ENCODE measurements at places on chromosomes 13 and 19.

GRCh38 chr13:95441326-95441725 lies 111.2 kb upstream of the CLDN10 start:
- DNase-seq = no peak

DNA sequence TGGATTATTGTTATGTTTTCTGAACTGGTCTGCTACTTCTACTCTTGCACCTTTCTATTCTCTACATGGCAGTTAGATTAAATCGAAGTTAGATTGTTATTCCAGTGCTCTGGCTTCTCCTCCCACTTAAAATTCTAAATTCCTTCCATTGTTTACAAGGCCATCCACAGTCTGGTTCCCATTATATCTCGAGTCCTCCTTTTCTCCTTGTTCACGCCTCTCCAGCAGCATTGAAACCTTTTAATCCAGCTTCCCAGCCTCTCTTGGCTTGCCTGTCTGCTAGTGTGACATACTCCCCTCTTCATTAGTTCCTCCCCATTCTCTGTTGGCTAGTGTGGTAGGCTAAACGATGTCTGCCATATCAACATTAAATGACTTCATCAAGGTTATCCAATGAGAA lies 54.5 kb downstream of the DNAJC15 start:
- no peak for DNase-seq

DNA sequence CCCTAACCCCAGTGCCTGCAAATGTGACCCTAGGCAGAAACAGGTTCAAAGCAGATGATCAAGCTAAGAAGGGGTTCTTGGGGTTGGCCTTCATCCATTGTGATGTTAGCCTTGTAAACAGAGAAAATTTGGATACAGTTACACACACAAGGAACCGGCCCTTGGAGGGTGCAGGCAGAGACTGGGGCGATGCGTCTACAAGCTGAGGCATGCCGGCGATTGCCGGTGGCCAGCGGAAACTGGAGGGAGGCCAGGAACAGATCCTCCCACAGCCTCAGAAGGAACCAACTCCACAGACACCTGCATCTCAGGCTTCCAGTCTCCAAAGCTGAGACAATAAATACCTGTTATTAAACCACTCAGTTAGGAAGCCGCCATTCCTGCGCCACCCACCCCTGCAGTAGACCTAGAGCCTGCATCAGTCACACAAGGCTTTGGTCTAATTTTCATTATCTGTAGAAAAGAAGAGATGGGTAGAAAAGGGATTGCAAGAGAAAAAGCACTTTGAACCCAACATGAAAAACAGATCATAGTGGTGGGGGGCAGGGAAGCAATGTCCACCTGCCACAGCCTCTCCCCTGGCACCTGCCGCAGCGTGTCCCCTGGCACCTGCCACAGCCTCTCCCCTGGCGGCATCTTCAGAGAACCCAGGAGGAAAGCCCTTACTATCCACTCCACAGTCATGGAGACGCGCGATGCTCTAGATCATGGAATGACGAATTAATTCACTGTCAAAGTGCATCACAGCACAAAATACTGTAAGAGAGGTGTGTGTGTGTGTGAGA lies 119.7 kb upstream of the SOX1 start:
- DNase-seq = no peak

GRCh38 chr13:65034266-65034665 lies 2195.9 kb downstream of the PCDH9 start:
- DNase-seq = no peak

DNA sequence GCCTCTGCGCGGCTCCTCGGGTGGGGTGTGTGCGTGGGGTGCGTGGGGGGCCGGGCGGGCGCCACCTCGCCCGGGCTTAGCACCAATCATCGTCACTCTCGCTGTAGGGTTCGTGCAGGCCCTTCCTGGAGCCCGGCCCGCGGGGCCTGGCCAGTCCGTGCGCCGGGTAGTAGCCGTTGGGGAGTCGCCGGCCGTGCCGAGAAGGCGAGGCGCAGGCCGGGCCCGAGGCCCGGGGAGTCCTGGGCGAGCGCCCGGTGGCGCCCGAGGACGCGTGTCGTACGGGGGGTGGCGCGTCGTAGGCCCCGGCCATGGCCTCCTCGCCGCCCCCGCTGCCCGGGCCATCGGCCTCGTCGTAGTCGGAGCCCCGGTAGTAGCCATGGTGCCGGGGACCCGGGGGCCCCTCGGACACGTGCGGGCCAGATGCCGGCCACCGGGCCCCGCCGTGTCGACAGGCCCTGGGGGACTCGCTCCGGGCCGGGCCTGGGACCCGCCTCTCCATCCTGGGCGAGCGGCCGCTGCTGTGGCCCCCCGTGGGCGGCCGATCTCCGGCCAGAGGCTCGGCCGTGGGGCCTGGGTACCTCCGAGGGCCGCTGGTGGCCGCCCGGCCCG lies 57.1 kb downstream of the IER2 start:
- DNase-seq = no peak

DNA sequence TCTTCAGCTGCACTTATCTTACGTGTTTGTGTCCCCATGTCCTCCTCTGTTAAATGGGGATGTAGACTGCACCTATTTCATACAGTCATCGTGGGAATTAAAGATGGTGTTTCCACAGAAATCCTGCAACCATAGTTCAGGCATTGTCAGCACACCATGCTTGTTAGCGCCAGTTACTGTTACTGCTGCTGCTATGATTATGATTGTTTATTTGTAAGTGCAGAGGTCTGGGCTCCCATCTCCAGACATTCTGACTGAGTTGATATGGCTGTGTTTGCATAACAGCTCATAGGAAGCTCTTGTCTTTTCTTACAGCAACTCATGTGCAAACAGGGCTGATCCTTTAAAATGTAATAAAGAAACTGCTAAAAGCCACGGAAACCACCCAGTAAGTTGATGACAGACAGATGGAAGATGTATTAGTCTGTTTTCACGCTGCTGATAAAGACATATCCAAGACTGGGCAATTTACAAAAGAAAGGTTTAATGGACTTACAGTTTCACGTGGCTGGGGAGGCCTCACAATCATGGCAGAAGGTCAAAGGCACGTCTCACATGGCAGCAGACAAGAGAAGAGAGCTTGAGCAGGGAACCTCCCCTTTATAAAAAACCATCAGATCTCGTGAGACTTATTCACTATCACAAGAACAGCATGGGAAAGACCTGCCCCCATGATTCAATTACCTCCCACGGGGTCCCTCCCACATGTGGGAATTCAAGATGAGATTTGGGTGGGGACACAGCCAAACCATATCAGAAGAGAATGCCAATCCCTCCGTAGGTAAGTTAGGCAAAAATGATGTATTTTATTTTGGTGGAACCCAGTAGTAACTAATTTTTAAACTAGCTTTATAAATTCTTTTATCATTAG lies 1.6 kb downstream of the ZSCAN5A start:
- DNase-seq = no peak

DNA sequence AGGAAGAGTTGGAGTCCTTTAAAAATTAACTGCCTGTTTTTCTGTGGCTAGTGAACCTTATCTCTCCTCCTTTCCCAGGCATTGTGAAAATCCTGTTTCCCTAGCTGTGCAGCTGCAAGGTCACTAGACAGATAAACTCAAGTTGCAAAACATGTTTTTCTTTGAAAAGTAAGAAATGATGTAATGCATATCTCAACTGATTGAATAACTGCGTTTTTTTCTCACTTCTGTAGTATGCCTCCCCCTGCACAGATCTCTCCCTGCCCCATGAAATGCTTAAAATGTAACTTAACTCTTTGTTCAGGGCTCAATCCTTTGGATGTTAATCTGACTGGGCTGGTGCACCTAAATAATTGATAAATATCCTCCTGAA lies 27.7 kb upstream of the CYSLTR2 start:
- no peak for DNase-seq

- no peak for DNase-seq
Measured at GRCh38 chr13:23159205-23159759, 21.5 kb upstream of the SGCG start.

- DNase-seq = no peak
Measured at GRCh38 chr19:36032251-36033104, at the start of gene CLIP3. Gene CLIP3 (minus strand): TSS chr19:36032873. CDS start chr19:36032357, 516 bp downstream.

DNA sequence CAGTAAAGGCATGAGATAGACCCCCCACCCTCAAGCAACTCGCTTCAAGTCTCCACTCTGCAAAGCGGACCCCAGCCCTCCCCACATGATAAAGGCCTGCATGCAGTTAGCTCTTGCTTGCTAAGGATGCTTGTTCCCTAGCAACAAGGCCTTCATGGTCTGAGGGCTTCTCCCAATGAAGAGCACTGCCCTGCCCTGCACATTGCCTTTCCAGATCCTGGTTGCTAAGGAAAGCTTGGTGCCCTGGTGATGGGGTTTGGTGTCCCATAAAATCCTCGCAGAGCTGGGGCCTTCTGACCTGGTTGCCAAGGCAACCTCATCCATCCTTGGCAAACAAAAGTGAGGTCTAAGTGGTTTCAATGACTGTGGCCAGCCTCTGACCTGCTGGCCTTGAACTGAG lies 6.0 kb downstream of the DBP start:
- DNase-seq = no peak

- DNase-seq = no peak
Measured at GRCh38 chr19:39826311-39826945, 7.5 kb downstream of the DYRK1B start.

GRCh38 chr19:40646743-40647254 lies 43.7 kb downstream of the NUMBL start:
- DNase-seq = no peak

- no peak for DNase-seq
Measured at GRCh38 chr13:81540777-81541176, 1199.9 kb upstream of the SPRY2 start.

DNA sequence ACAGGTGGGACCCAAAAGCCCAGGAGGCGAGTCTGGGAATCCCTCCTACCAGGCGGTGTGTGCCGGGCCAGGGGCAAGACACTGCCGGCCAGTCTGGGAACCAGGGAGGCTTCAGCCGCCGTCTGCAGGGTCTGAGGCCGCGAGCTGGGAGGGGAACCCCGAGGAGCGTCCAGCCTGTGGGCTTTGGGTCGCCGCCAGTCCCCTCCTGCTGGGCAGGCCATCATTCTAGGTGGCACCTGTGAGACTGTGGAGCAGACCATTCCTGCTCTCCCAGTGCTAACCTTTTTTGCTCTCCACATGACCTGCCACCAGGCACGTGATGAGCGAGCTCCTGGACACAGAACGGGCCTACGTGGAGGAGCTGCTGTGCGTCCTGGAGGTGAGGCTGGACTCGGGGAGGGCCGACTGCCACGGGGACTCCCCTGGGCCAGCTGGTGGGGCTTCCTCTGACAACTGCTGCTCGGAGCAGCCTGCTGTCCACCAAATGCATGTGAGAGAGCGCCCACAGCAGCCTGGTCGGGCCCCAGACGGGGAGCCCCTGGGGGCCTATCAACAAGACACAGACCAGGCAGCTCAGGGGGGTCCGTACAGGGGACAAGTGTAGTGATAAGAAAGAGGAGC lies 24.6 kb upstream of the F7 start:
- DNase-seq = no peak

DNA sequence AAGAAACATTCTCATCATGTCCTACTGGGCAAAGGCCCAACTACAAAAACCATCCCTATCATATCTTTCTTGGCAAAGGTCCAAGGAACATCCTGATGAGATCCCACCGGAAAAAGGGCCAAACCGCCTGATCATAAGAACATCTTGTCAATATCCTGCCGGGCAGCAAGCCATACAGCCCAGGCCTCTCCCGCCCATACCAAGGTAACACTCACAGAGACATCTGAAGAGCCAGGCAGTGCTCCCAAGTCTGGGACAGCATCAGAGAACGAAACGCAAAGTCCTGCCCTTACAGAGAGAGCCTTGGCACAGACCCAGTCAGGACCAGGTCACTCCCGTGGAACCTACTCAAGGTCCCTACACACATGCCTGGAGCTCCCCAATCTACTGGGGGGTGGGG lies 18.5 kb upstream of the ZNF331 start:
- no peak for DNase-seq

GRCh38 chr19:10043286-10043927 lies 30.1 kb downstream of the RDH8 start:
- DNase-seq = no peak

DNA sequence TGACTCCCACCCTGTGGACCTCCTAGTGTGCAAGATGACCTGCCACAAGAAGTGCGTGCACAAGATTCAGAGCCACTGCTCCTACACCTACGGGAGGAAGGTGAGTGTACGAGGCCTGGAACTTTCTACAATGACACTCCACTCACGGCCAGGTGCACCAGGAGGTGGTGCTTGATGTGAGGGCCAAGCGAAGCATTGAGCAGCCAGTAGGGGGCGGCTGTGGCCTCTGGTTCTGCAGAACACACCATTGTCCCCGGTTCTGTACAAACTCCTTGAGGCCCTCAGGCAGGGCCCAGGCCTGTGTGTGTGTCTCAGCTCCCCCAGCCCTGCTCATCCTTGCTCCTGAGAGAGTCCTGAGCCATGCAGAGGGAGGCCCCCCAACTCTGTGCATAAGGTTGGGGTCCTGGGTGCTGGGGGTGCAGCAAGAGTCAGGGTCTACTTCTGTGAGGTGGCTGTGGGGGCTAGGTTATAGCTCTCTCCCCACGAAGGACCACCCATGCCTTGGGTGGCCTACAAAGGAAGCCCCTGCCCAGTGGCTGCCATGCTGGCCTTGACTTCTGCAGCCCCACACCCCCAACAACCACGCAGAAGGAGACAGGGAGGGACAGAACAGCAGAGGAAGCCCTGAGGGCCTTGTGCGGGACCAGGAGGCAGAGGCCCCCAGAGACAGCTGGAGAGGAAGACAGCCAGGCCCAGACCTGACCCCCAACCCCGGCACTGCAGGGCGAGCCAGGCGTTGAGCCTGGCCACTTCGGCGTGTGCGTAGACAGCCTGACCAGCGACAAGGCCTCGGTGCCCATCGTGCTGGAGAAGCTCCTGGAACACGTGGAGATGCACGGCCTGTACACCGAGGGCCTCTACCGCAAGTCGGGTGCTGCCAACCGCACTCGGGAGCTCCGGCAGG lies 9.7 kb upstream of the USE1 start:
- DNase-seq = no peak

DNA sequence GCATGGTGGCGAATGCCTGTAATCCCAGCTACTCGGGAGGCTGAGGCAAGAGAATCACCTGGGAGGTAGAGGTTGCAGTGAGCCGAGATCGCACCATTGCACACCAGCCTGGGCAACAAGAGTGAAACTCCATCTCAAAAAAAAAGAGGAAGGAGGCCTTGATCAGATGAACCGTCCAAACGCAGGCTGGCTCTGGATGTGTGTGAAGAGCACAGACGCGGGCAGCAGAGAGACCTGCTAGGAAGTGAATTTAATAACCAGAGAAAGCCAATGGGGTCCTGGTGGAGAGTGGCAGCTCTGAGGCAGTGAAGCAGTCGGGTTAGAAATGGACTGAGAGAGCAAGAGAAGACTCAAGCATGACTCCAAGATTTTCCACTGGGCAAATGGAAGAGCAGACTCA lies 136.5 kb downstream of the RNF17 start:
- DNase-seq = no peak

All from stimulated activated CD8-positive, alpha-beta memory T cell treated with anti-CD3 and anti-CD28 coated beads, Interleukin-4, amount 100 ng/mL, for 1 hour (primary cell).